Thoracic aorta (tissue), 2 donors: ENCODE measurements at places on chromosomes 2 and 18. TPM values are rescaled to one million over a fixed set of nuclear protein-coding genes. Genes with fewer than 3 reads are reported as not detected.

GPR45 gene
- total RNA-seq = not detected

FAM161A gene
- 13.8 TPM for total RNA-seq

DNA sequence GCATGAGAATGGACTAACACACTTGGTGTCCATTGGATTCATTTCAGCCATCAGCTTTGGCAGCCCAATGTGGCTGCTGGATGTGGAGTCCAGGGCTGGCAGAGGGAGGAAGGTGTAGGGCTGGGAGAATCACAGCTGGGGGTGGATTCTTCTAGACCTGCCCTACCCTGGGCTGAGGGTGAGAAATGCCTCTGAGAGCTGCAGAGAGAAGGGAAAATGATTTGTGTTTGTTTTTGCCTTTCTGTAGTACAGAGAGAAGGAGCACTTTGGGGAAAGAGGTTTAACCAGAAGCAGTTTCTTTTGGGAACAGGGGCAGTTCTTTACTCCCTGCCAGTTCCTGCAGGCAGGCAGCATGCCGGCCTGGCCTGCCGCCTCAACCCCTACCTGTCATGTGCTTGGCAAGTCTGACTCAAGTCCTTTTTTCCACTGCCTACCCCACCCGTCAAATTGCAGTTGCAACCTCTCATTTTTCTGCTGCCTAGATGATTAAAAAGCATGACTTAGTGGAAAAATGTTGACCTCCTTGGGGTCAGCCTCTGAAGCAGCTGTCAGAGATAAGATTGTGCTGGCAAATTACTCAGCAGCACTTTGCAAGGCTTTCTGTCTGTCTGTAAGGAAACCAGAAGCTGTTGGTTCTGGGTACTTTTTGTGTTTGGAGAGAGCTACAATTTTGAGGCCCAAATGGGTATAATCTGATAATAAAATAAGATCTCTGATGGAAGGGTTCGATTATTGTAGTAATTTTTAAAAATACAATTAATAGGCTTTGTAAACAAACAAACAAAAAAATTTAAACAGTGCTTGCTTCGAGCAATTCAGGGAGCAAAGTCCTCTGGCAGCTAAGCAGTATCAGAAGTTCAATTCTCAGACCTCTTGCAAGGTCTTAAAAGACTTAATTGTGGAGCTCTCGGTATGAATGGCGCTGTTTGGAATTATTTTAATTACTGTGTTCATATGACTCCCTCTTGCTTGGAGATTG is 21.7 kb downstream of the LBH start:
- DNase-seq = peak; percentile 25
- peaks cover 14% of the 10 kb centered on the region for H3K36me3 ChIP-seq
- peaks cover 47% of the 10 kb centered on the region for H3K4me1 ChIP-seq
- peak overlapping the region; percentile 44 for H3K27ac ChIP-seq
- no peak overlapping the region for H3K4me3 ChIP-seq
- H3K27me3 ChIP-seq = no peaks in the 10 kb centered on the region

MTIF2 gene
- 24.3 TPM for total RNA-seq

GRCh38 chr2:137670111-137670510 is 294.2 kb upstream of the HNMT start:
- H3K27me3 ChIP-seq = no peaks in the 10 kb centered on the region
- no peaks in the 10 kb centered on the region for H3K4me1 ChIP-seq
- H3K27ac ChIP-seq = no peak overlapping the region

DNA sequence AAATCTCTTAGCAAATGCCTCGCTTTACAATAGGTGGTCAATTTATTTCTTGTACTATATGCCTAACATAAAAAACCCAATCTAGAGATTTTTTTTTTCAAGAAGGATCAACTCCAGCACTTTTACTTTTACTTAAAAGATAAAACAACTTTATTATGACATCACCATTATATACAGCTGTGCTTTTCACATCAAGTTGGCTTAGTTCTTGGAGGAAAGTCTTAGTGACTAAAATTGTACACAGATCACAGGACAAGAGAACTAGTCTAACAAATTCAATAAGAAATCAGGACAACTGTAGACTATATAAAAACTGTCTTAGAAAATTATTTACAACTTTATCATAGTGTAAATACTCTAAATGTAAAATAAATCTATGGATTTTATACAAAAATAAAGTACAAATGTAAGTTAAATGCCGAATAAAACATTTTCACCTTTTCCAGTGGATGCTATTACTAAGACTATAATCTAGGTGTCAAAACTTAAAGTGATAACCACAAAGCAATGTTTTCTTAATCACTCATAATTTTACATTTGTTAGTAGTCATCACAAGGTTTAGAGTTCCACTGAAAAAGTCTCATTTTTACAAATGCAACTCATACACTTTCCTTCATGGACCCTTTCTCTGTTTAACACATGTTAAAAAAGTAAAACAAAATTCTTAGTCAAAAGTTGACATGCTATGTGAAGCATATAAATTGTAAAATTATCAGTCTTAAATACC is 5.4 kb upstream of the CD302 start:
- no peaks in the 10 kb centered on the region for H3K4me1 ChIP-seq
- H3K36me3 ChIP-seq = no peaks in the 10 kb centered on the region
- no peak for DNase-seq
- no peak overlapping the region for H3K27ac ChIP-seq
- H3K4me3 ChIP-seq = no peak overlapping the region

HOXD11 gene
- not detected for total RNA-seq

NDUFS1 gene
- 115 TPM for total RNA-seq

- H3K27me3 ChIP-seq = no peaks in the 10 kb centered on the region
- H3K27ac ChIP-seq = no peak overlapping the region
- no peak for DNase-seq
- H3K4me3 ChIP-seq = no peak overlapping the region
- H3K4me1 ChIP-seq = no peaks in the 10 kb centered on the region
Measured at GRCh38 chr2:122096761-122097160, 341.3 kb downstream of the TSN start.

GRCh38 chr2:107412209-107412904 is 414.3 kb upstream of the RGPD4 start:
- peaks cover 30% of the 10 kb centered on the region for H3K4me1 ChIP-seq
- no peak for DNase-seq
- H3K4me3 ChIP-seq = peak overlapping the region; percentile 26
- no peaks in the 10 kb centered on the region for H3K36me3 ChIP-seq
- H3K27ac ChIP-seq = peak overlapping the region; percentile 76
- H3K27me3 ChIP-seq = no peaks in the 10 kb centered on the region

GRCh38 chr2:25619185-25619584 is 54.2 kb downstream of the DTNB start:
- H3K27me3 ChIP-seq = no peaks in the 10 kb centered on the region
- H3K27ac ChIP-seq = peak overlapping the region; percentile 87
- no peaks in the 10 kb centered on the region for H3K36me3 ChIP-seq
- peaks cover 19% of the 10 kb centered on the region for H3K4me1 ChIP-seq

IL36A gene
- total RNA-seq = not detected

DNA sequence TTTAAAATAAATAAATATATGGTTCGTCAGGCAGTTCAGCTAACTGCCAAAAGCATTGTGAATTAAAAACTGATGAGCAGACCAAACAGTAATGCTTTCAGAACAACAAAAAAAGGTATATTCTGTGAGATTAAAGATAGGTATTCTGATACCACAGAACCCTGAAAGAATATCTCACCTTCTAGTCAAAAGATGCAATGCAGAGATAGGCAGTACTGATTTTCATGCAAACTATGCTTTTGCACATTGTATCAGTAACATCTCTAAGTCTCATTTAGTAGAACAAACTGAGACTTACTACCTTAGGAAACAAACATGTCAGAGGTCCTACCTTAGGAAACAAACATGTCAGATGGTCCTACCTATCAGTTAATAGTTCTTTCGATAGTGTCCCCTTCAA is 32.4 kb downstream of the CUL3 start:
- DNase-seq = no peak
- H3K4me3 ChIP-seq = no peak overlapping the region
- peaks cover 6% of the 10 kb centered on the region for H3K4me1 ChIP-seq
- no peaks in the 10 kb centered on the region for H3K27me3 ChIP-seq
- H3K27ac ChIP-seq = no peak overlapping the region

DNA sequence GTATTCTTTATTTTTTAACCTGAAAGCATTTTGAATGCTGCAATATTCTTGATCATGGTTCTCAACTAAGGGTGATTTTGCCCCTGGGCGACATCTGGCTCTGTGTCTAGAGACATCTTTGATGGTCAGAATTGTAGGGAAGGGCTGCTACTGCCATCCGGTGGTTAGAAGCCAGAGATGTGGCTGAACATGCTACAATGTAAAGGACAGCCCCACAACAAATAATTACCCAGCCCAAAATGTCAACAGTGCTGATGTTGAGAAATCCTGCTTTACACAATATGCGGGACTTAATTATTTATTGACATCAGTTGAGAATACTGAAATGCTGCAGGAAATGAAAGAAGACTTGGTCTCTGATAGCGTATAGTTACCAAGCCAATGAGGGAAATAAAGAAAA is 37.5 kb upstream of the SERPINB2 start:
- no peaks in the 10 kb centered on the region for H3K36me3 ChIP-seq
- no peak overlapping the region for H3K27ac ChIP-seq
- H3K4me1 ChIP-seq = no peaks in the 10 kb centered on the region
- no peak for DNase-seq
- no peaks in the 10 kb centered on the region for H3K27me3 ChIP-seq

- H3K36me3 ChIP-seq = no peaks in the 10 kb centered on the region
- no peak for DNase-seq
- H3K27me3 ChIP-seq = no peaks in the 10 kb centered on the region
- no peaks in the 10 kb centered on the region for H3K4me1 ChIP-seq
- no peak overlapping the region for H3K4me3 ChIP-seq
- H3K27ac ChIP-seq = no peak overlapping the region
Measured at GRCh38 chr2:19228715-19229114, 129.7 kb downstream of the OSR1 start.
